HEK293T (cell line): ENCODE measurements at places on chromosomes 1 and 21.

GRCh38 chr1:62613890-62614289, 16.6 kb downstream of the ANGPTL3 start:
- DNase-seq: no peak

GRCh38 chr1:152067150-152067549, 21.7 kb downstream of the TCHHL1 start:
- no peak for DNase-seq

- no peak for DNase-seq
These were observed 40.9 kb downstream of the LRP8 start for GRCh38 chr1:53286955-53287354.

DNA sequence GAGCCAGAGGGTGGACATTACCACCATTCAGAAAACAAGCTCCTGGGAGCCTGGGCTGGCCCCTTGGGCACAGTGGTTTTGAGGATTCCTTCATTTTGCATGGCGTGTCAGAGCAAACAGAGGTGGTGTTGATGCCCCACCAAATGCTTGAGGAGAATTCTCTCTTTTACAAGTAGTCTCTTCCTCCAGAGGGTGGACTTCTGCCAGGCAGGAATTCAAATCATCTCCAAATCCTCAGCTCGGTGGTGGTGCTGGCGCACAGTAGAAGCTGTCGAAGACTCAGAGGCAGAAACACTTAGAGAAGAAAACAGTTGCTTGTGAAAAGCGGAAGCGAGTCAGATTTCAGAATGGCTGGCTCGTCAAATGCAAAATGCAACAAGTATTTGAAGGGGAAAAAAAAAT, 3.4 kb upstream of the CHI3L1 start:
- DNase-seq: no peak

- no peak for DNase-seq
These were observed 27.6 kb upstream of the RD3 start for GRCh38 chr1:211519602-211520001.

DNA sequence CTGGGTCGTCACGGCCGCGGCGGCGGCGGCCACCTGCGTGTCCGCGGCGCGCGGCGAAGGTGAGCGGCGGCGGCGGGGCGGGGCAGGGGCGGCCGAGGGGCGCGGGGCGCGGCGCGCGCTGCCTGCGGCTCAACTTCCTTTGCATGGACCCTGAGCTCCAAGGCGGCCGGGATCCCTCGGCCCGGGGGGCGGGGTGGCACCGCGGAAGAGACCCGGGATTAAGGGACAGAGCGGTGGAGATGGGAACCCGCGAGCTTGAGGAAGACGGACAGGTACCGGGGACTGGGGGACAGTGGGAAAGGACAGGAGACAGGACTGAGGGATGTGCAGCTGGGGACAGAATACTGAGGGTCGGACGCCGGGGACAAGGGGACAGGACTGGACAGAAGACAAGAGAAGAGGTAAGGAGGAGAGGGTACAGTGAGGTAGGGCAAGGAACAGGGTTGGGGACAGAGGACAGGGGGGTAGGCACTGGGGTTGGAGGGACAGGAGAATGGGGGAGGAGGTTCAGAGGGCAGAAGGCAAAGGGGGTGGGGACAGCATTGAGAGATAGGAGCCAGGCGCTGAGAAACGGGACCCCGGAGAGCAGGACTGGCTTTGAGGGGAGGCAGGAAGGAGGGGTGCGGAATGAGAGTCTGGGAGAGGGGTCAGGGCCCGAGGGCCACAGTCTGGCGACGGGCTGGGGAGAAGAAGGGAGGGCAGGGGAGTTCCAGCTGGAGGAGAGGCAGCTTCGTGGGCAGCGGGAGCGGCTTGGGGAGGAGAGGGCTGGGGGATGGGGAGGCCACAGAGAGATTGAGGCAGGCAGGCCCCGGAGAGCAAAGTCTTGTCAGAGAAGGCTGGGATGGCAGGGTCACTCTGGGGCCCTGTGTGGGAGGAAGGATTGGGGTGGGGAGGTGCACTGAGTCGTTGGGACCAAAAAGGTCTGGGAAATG, 648 bp downstream of the EPHA8 start:
- DNase-seq: peak; percentile 20

GRCh38 chr1:94886361-94886760, 40.5 kb downstream of the CNN3 start:
- DNase-seq: no peak

- no peak for DNase-seq
These were observed 180.1 kb downstream of the CAMTA1 start for GRCh38 chr1:6965083-6965934.

- DNase-seq: no peak
These were observed 277.6 kb upstream of the NCAM2 start for GRCh38 chr21:20720623-20721022.

DNA sequence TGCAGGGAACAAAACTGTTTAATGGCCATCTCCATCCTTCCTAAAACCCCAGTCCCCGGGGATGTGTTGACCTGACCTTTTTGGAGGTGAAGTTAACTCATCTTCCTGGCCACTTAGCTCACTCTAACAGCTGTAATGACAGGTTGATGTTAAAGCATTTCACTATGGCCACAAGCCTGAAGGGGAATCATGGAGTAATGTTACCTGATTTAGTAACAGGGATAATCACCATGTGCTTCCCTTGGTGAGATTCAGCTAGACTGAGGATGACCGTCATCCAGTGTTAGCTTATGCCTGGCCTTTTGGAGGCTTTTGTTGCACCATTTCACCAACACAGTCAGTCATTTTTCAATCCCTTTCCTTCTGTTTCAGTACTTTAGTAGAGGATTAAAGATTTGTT, 64.3 kb upstream of the RAVER2 start:
- DNase-seq: no peak

DNA sequence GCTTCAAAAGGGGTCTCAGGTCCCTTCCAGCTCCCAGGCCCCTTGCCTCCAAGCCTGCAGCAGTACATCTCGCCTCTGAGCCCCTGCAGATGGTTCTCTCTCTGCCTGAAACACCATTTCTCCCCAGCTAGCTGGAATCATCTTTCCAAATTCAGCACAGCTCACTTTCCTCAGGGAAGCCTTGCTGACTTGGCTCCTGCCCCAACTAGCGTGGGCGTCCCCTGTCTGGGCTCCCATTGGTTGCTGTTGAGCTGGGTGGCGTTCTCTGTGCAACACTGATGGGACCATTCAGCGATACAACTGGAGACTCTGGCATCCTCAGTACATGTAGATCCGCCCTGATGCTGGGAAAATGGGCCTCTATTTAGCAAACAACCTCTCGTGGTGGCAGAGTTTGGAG, 141.3 kb upstream of the IGSF21 start:
- no peak for DNase-seq

DNA sequence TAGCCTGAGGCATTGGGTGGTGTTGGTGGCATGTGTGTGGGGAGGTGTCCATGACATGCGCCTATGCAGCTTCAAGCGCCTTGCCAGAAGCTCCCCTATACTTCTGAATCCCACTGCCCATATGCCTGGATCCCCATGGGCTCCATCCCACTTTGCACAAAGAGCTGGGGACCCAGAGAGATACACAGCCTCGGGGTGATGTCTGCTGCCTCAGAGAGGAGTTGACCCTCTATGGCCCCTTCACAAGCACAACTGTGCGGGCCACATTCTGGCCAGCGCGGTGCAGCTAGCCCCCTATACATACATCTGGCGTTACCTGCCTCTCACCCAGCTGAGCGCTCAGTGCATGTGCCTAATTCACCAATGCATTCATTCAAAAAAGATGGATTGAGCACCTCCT, 9.6 kb upstream of the PTPRF start:
- DNase-seq: no peak

- no peak for DNase-seq
These were observed 108.2 kb downstream of the NBPF12 start for GRCh38 chr1:147046189-147046862.
